Inflammatory macrophage treated with lipopolysaccharide for 1 hour (primary cell): ENCODE measurements at places on chromosomes 6 and 20.

GRCh38 chr20:53191957-53192356, 219.8 kb downstream of the TSHZ2 start:
- DNase-seq: no peak

GRCh38 chr6:13135152-13135551, 193.2 kb downstream of the TBC1D7 start:
- no peak for DNase-seq

DNA sequence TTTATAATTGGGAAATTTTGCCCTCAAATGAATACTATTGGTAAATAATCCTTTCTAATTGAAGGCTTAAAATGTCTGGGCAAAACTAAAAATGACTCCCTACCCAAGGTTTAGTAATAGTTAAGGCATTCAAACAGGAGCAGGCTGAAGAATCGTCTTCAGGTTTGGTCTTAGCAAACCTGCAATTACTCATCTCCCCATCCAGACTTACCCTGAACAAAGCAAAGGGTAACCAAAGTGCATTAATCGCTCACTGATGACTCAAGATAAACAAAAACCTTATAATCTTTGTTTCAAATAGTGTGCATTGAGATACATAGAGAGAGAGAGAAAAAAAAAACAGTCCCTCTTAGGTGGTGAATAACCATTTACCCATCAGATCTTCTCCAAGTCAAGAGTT, 225.5 kb downstream of the BMP2 start:
- no peak for DNase-seq

DNA sequence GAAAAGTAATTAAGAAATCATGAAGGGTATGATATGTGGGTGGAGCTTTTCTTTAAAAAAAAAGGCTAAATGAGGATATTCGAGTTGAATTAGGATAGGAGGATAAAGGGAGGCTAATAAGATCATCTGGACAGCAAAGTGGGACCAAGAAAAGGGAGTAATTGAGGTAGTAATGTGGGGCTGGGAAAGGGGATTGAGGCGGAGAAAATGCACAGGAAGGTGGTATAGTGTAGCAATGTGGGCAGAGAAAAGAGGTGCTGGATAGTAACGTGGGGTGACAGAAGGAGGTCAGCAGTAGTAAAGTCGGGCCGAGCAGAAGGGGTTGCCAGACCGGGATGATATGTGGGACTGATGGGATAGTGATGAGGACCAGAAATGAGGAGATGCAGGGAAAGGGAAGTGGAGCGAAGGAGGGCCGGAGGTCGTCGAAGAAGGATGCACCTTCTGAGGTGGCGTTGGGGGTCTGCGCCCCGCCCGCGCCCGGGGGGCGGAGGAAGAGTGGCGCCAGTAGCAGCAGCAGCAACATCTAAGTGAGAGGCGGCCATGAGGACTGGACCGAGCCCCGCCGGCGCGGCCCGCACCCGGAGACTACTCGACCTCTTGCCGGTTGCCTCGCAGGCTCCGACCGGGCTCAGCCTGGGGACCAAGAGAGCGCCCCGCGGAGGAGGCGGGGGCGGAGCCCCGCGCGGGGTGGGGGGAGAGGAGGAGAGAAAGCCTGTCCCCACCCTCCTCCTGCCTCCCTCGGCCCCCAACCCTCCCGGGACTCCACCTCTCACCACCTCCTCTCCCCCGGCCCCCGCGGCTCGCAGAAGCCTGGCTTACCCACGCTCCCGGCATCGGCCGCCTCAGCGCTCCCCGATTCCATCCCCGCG, 887 bp downstream of the GABBR1 start:
- DNase-seq: no peak

DNA sequence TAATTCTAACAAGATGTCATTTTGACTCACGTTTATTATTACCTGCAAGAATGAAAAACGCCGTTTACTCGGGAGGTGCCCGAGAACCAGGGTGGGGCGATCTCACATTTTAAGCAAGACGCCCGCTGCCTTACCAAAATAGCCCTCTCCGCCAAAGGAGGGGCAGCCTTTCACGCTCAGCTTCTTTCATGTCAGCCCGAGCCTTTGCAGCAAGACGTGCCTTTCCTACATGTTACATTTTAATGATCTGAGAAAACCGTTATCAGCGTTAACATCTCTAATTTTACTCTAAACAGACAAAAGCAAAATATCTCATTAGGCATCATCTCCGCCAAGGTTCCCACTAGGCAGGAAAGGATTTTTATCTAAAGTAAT, 2.0 kb downstream of the BACH2 start:
- no peak for DNase-seq

GRCh38 chr6:369559-370431, 21.8 kb upstream of the IRF4 start:
- no peak for DNase-seq

GRCh38 chr6:34300332-34300751, 51.5 kb upstream of the SMIM29 start:
- peak; percentile 89 for DNase-seq

DNA sequence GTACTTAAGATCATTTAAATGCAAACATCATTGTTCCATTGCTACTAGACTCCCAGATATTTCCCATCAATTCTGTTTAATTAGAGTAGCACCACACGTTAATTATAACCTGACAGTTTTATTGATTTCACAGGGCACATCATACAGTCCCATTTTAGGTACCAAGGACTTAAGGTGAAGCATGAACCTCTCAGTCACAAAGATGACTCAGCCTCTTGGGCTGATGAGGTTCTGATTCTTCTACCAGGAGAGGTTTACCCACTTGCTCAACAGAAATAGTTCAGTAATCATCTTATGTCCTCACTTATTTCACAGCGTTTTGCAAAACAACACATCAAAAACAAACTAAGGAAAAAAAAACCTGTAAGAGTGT, 98.5 kb downstream of the HIVEP2 start:
- DNase-seq: no peak

DNA sequence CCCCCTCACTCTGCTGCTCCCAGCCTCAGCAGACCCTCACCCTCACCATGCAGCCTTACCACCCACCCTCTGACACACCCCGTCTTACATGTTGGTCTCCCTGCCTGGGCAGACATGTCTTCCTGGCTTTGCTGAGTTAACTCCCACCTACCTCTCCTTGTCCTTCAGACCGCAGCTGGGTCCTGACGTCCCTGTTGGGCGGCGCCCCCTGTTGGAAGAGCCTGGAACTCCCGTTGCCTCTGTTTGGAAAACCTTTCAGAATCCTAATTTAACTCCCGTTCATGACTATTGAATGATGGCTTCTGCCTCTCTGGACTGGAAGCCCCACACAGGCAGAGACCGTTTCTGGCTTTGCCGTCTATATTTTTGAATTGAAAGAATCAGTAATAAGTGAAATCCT, 245.1 kb downstream of the MYLK4 start:
- peak; percentile 13 for DNase-seq

DNA sequence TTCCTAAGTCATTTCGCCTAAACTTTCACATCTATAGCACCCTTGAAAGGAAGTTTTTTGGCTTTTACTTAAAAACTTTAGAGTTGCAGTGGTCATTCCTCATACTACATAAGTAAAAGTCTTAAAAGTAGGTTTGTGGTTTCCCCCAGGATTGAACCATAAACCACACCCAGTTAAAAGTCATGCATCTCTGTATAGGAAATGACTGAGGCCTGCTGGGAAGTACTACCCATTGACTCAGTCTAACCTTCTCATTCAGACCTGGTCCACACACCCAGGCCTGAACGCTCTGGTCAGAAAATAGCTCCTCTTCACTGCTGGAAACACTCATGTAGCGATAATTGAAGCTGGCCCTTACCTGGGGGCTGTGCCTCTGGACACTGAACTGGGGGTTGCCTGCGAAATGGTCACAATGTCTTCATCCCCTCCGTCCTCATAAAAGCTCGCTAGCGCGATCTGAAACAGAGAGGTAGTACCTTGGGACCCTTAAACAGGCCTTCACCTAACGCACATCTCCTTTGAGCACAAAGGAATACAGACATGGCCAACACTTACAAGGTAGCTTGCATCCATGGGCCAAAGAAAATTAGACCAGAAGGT, 2.6 kb downstream of the NSFL1C start:
- DNase-seq: no peak

DNA sequence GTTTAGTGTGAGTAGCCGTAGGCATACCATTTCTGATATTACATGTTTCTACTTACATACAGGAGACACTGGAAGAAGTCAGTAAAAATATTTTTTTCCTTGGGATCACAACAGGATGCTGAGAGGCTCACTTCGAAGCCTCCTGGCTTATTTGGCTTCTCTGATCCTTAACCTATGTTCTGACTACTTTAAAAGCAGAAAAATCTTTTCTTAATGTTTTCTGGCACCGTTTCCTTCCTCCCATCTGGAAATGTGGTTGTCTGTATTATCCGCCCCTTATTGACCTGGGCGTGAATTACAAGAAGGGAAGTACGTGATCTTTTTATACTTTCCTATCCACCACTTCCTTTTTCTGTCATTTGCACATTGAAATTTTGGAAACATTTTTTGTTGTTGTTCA, 379.6 kb downstream of the COL12A1 start:
- DNase-seq: no peak

DNA sequence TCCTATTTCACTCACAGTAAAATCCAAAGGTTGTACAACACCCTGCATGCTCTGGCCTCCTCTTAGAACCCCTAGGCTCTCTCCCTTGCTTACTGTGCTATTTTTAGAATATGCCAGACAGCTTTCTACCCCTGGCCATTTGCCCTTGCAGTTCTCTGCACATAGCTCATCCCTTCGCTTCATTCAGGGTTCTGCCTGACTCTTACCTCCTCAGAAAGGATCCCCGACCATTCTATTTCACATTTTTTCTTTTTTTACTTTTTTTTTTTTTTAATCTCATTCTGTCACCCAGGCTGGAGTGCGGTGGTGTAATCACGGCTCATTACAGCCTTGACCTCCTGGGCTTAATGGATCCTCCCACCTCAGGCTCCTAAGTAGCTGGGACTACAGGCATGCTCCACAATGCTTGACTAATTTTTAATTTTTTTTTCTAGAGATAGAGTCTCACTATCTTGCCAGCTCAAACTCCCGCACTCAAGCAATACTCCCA, 33.6 kb downstream of the COMMD7 start:
- no peak for DNase-seq

DNA sequence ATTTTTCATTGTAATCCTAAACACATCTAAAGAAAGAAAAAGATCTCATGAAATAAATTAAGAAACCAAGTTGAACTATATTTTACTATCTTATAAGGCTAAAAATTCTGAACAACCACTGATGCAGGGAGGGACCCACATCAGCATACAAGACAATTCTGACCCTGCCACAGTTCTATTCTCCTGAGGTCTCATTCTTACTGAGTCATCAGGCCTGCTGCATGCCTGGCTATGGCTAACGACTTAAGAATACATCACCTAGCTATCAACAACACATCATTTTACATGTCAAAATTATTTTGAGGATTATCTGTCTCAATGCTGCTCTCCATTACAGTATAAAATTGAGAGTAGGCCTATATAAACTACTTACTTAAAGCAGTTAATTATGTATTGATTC, 52.9 kb downstream of the FBXL4 start:
- no peak for DNase-seq

DNA sequence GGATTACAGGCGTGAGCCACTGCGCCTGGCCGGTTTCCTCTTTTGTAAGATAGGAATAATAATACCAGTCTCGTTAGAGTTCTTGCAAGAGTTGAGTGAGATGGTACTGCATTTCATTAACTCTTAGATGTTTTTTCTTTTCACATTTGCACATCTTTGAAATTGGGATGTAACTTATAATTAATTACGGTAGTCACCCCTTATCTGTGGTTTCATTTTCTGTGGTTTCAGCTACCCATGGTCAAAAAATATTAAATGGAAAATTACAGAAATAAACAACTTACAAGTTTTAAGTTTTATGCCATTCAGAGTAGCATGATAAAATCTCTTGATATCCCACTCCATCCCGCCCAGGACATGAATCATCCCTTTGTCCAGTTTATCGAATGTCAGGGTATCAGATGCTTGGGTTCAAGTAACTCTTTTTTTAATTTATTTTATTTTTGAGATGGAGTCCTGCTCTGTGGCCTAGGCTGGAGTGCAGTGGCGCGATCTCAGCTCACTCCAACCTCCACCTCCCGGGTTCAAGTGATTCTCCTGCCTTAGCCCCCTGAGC, 15.4 kb downstream of the PTK7 start:
- DNase-seq: no peak

DNA sequence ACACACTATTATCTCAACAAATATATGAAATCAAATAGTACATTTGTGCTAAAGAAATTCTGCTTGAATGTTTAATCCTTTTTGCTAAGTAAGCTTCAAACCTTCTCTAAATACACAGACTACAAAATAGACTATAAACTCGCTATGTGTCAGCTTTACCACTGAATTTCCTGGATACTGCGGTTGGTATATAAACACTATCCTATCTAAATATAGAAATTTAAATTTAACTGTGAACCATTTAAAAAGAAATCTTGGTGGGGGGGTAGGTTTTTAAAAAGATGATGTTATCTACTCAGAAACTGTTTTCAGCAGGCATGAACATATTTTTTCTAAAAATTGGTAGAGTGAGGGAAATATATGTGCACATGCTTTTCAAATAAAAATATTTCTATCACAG, 306.5 kb upstream of the RUNX2 start:
- DNase-seq: no peak

- no peak for DNase-seq
Measured at GRCh38 chr6:82891076-82891475, 174.6 kb downstream of the UBE3D start.

DNA sequence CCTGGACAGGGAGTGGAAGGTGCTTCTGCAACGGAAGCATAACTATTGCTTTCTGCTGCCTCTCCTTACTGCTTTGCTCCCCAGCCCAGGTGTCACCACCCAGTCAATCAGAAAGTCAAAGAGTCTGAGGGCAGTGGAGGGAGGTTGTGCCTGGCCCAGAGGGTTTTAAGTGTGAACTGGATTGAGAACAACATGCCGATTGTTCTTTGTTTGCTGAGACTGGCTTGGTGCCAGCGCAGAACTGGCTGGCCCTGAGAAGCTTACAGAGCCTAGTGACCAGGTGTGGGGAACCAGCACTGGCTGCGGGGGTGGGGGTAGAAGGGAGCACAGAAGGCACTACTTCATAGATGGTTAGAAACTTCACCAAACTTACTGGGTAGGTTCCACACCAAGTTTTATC, 31.1 kb upstream of the ENPP4 start:
- DNase-seq: no peak

DNA sequence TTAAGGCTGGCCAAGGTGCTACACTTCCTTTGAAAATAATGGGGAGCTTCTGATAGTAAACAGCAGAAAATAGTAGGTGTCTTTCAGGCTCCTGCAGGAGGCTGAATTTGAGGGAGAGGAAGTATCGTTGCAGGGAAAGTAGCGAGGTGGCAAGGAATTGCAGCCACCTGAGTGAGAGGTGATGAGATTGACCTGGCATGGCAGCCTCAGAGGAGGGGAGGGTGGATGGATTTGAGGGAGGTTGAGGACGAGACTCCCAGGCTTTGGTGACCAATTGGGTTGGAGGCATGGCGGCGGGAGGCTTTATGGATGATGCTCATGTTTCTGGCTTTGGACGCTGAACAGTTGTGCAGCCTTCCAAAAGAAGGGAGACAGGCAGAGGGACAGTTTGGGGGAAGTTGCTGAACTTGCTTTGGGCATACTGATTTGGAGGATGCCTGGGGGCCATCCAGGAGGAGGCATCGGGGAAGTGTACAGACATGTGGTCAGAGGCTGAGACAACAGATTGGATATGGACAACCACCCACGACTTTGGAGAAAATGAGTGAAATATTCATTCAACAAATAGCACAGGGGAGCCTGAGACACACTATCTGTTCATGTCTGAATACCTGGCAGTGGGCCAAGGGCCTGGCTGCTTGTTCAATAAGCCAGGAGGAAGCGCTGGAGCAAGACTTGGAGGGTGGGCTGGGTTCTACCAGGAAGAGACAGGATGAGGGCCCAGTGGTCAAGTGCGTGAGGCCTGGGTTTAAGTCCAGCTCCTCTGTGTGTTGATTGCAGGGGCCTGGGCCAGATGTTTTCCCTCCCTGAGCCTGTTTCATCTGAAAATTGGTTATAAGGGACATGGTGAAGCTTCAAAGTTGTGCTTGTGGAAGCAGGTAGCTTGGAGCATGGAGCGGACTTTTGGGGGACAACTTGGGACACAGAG, 113.2 kb downstream of the CEBPB start:
- DNase-seq: no peak
